Activated naive CD8-positive, alpha-beta T cell treated with anti-CD3 and anti-CD28 coated beads, Interleukin-2, amount 50 U/mL, for 24 hours (primary cell): ENCODE measurements at places on chromosomes 11 and 22.

DNA sequence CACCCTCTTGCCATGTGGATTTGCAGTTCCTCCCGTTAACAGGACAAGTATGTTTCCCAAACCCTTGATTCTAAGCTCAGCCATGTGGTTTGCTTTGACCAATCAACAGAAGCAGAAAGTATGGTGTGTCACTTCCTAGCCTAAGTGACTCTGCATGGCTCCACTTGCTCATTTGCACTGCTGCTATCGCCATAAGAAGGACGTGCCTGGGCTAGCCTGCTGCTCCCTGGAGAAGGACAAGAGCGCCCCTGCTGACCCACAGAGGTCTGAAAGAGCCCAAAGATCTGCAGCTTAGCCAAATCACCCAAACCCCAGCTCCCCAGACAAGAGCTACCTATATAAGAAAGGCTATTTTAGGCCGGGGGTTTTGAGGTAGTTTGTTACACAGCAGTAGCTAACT, 18.0 kb downstream of the TBRG1 start:
- no peak for DNase-seq

DNA sequence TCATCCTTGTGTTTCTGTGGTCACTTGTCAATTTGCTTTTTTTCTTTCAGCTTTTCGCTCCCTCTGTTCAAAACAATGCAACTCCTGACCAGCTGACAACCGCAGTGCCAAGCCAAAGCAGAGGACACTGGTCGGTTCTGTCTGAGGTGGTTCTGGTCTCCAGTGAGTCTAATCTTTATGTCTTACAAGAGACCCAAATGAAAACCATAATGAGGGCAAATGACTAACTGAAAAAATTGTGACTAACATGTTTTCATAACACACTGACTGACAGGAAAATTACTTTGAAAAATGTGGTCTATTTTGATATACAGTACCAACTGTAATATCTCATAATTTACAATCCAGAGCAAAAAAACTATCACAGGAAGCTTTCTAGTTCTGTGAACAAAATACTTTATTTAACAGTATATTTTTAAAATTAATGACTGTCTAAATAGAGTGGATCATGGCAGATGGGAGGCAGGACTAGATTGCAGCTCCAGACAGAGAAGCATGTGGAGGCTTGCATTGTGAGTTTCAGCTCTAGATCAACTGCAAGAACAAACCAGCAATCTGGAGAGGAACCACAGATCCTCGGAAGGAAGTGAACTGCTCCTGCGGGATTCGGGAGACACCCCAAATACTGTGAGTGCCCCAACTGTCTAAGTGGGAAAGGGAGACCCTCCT, 311.8 kb downstream of the SBF2 start:
- no peak for DNase-seq

DNA sequence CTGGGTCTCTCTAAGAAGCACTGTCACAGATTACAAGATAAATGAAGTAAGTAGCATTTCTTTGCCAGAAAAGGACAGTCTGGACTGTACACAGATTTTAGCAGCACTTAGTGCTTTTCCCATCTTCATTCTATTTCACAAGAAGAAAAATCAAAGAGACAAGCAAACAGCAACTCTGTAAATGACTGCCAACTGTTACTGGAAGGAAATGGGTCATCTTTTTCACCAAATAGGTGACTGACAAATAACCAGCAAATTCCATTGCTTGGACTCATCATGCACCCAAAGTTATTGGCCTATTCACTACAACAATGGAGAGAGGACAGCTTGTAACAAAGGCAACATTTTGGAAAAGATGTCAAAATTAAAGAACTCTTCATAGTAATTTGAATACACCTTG, 28.9 kb upstream of the CARD18 start:
- no peak for DNase-seq

DNA sequence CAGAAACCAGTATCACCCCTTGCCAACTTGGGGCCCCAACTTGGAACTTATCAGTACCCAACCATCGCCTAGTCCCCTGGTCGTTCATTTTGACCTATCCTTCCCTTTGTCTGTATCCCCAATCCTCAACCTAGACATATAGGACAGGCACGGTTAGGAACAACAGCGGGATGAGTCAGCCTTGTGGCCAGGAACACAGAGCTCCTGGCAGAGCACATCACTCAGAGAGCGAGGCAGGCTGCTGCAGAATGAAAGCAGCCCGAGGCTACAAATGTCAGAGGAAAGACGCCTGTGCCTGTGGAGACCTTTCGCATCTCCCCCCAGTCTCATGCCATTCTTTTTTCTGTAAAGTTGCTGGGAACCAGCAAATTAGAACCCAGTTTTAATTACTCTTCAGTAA, 14.6 kb downstream of the DKK3 start:
- no peak for DNase-seq
